ENCODE measurements at places on chromosomes 1 and 21.

DNA sequence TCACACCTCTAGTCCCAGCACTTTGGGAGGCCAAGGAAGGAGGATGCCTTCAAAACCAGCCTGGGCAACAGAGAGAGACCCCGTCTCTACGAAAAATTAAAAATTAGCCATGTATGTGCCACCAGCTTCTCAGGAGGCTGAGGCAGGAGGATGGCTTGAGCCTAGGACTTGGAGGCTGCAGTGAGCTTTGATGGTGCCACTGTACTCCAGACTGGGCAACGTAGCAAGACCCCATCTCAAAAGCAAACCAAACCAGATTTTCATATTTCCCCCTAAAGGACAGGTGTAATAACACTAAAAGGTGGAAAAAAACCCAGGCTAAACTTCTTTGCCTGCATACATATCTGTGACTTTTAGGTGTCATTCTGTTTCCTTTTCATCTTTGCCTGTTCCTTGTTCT lies 3.7 kb downstream of the UCK2 start:
- no peak for DNase-seq

- DNase-seq, result no peak
Observed at GRCh38 chr1:21955501-21956281, 18.6 kb upstream of the HSPG2 start.

GRCh38 chr1:217097819-217098218 lies 374.6 kb upstream of the ESRRG start:
- no peak for DNase-seq

- no peak for DNase-seq
Observed at GRCh38 chr1:2523891-2524609, 2.3 kb downstream of the PANK4 start.

DNA sequence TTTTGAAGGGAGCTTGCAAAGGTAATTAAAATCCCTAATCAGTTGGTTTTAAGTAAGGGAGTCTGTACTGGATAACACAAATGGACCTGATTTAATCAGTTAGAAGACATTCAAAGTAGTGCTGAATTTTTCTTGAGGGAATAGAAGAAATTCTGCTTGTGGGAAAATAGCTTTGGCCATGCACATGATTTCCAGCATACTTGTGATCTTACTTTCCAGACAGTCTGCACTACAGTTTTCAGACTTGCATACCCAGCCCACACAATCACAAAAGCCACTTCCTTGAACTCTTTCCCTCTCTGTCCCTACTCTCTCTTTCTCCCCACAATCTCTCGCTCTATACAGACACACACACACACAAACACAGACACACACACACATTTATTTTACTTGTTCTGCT lies 852.1 kb downstream of the PLA2G4A start:
- no peak for DNase-seq

DNA sequence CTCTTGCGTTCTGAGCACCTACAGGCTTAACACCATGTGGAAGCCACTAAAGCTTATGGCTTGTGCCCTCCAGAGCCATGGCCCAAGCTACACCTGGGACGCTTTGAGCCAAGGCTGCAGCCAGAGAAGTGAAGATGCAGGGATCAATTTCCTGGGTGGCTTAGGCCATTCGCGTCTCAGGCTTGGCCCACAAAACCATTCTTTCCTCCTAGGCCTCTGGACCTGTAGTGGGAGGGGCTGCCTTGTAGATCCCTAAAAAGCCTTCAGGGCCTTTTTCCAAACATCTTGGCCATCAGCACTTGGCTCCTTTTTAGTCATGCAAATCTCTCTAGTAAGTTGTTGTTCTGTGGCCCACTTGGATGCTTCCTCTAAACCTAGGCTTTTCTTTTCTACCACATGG lies 401.7 kb upstream of the RUNX1 start:
- DNase-seq, result no peak

- DNase-seq, result no peak
Observed at GRCh38 chr1:112869895-112870294, 86.1 kb downstream of the SLC16A1 start.

DNA sequence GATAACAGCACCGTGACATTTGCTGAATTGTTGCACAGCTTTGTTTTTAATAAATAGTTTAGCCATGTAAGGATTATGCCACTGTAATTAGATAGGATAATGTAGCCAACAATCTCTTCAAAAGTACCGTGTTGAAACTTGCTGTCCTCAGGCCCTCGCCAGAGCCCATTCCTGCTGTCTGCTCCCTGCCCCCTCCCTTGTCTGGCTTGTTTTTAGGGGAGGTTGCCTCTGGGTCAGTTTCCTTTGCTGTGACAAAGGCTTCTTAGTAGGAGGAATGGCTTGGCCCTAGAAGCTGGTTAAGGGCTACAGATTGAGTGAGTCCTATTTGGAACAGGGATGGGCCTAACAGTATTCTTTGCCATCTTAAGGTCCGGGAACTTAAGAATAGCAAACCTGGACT lies 107.9 kb downstream of the LMO4 start:
- no peak for DNase-seq

GRCh38 chr21:34179204-34179935 lies 106.0 kb downstream of the MRPS6 start:
- DNase-seq, result no peak

Measured in germinal center (tissue), 1 donor.